ENCODE measurements at places on chromosomes 16 and 17.

DNA sequence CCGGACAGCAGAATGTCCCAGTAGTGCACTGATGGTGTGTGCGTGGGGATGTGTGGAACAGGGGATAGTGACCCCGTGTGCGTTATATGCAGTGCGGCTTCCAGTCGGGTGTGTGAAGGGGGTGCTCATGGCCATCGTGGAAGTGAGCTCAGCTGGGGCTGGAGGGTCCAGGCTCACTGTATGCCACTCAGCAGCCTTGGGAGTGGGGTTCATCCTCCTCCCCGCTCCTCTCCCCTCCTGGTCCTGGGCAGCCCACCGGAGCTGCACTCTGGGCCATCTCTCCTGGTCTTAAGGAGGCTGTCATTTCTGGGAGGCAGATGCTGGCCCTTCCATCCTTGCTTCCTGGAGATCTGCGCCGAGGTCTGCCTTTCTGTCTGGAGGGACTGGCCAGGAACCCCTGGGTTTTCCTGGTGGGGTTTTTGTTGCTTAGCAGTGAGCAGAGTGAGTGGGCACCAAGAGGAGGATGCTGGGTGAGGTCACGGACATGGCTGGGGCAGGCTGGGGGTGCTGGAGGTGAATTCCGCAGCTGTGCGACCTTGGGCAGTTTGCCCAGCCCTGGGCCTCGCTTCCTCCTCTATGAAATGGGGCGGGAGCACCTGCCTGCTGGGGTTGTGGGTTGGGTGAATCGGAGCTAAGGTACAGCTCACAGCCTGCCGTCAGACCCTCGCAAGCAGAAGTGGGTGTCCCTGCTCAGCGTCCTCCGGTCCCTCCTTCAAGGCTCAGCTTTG lies 164.1 kb downstream of the SEC14L1 start:
- no peaks in the 10 kb centered on the region for H3K36me3 ChIP-seq
- H3K4me3 ChIP-seq = no peak overlapping the region
- H3K27me3 ChIP-seq = no peaks in the 10 kb centered on the region
- peaks cover 6% of the 10 kb centered on the region for H3K4me1 ChIP-seq
- H3K27ac ChIP-seq = no peak overlapping the region

DNA sequence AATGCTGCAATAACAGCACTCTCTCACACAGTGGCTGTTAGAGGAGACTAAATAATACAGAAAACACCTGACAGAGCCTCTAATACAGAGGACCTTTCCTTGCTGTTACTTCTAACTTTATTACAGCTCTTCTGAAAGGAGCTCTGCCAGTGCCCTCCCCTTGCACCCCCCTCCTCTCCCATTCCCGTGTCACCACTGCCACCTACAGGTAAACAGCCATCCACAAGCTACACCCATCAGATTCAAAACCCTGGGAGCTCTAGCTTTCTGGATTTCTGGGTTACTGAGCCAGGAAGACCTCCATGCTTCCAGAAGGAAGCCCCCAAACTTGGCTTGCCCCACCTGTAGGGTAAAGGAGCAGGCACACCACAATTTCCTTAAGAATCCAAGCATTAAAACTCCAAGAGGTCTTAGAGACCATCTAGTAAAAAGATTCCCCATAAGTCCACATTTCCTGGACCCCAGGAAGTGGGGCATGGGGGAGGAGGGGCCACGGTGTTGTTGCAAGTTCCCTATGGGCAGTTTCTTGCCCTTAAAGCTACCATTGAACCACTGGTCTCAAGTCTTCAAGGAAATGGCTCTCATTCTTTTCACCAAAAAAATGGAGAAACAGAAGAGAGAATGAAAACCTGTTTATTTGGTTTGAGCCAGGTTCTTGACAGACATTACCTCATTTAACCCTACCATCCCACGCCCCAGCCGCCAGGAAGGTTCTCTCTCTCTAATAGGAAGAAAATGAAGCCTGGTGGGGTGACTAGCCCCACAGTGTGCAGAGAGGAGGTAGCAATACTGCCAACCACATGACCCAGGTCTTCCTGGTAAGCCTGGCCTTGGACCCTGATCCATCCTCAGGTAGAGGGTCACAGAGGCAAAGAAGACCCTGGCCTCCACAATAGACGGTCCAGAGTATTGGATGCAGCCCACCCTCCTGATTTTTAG lies 52.8 kb downstream of the TOM1L2 start:
- no peaks in the 10 kb centered on the region for H3K36me3 ChIP-seq
- H3K4me1 ChIP-seq = no peaks in the 10 kb centered on the region
- no peak overlapping the region for H3K27ac ChIP-seq

- peak overlapping the region; percentile 75 for H3K4me3 ChIP-seq
- H3K27me3 ChIP-seq = no peaks in the 10 kb centered on the region
- H3K4me1 ChIP-seq = peaks cover 44% of the 10 kb centered on the region
- peak; percentile 78 for DNase-seq
These were observed 329 bp downstream of the SMARCD2 start for GRCh38 chr17:63842173-63842539.

- DNase-seq = no peak
- no peaks in the 10 kb centered on the region for H3K27me3 ChIP-seq
- H3K36me3 ChIP-seq = no peaks in the 10 kb centered on the region
- peak overlapping the region; percentile 22 for H3K27ac ChIP-seq
- no peak overlapping the region for H3K4me3 ChIP-seq
- H3K4me1 ChIP-seq = peaks cover 78% of the 10 kb centered on the region
These were observed 181.9 kb downstream of the SPECC1 start for GRCh38 chr17:20191056-20191455.

- H3K27ac ChIP-seq = no peak within 1 kb of the TSS
- H3K4me3 ChIP-seq = peak within 1 kb of the TSS; percentile 29
These were observed at the start of gene DOC2A for GRCh38 chr16:30010844-30011713. TSS of gene DOC2A (minus strand) at chr16:30011027. CDS start at chr16:30010222, 805 bp downstream.

GRCh38 chr17:247767-248166 lies 66.3 kb upstream of the DOC2B start:
- H3K4me3 ChIP-seq = no peak overlapping the region
- no peaks in the 10 kb centered on the region for H3K36me3 ChIP-seq
- DNase-seq = no peak
- no peaks in the 10 kb centered on the region for H3K27me3 ChIP-seq
- H3K27ac ChIP-seq = no peak overlapping the region

GRCh38 chr16:62100651-62101050 lies 64.4 kb upstream of the CDH8 start:
- no peak overlapping the region for H3K27ac ChIP-seq
- no peak for DNase-seq
- no peaks in the 10 kb centered on the region for H3K4me1 ChIP-seq
- H3K27me3 ChIP-seq = no peaks in the 10 kb centered on the region
- no peaks in the 10 kb centered on the region for H3K36me3 ChIP-seq
